ENCODE measurements at places on chromosomes 5 and 9.

DNA sequence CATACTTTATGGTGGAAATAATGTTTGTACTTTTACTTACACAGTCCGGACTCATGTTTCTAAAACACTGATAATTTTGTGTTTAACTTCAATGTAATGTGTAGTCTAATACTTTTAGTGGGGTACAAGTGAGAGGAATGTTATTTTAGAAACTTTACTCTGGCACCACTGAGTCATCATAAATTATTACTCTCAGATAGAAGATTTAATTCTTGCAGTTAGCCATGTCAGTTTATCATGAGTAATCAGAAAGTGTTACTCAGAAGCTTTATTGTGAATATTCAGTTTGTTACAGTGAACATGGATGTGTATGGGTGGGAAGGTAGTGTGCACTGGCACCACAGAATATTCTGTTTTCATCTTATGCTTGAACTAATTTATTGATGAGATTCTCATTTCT is 20.0 kb downstream of the OGN start:
- DNase-seq, result no peak

DNA sequence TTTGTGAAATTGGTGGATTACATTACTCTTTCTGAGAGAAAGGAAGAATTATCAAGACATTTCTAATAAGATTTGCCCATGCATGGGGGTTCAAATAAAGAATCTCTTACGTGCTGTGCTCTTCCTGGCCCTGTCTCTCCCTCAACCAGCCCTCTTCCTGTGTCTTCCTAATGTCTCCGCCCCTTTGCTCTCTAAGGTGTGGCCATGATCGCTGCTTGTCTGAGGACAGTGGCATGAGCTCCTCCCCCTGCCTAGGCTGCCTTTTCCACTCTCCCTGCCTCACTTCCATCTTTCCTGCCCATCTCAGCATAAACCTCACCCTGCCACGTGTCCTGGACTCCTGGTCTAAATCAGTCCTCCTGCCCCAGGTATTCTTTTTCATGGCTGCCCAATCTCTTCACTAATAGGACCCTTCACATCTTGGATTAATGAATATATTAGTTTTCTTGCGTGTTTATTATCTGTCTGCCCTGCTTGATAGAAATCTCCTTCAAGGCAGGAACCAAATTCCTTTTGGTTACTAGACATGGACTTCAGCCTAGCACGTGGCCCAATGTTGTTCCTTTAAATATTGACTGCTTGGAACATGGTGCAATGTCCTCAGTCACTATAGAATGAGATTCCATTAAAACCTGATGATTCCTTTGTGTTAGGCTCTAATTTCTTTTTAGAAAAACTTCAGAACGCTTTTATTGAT is 122.3 kb downstream of the MTRR start:
- DNase-seq, result no peak

GRCh38 chr5:56244627-56245026 is 11.5 kb upstream of the ANKRD55 start:
- DNase-seq, result no peak

GRCh38 chr5:175856408-175857100 is 14.8 kb upstream of the CPLX2 start:
- no peak for DNase-seq
